ENCODE measurements at places on chromosomes 5 and 9.

DNA sequence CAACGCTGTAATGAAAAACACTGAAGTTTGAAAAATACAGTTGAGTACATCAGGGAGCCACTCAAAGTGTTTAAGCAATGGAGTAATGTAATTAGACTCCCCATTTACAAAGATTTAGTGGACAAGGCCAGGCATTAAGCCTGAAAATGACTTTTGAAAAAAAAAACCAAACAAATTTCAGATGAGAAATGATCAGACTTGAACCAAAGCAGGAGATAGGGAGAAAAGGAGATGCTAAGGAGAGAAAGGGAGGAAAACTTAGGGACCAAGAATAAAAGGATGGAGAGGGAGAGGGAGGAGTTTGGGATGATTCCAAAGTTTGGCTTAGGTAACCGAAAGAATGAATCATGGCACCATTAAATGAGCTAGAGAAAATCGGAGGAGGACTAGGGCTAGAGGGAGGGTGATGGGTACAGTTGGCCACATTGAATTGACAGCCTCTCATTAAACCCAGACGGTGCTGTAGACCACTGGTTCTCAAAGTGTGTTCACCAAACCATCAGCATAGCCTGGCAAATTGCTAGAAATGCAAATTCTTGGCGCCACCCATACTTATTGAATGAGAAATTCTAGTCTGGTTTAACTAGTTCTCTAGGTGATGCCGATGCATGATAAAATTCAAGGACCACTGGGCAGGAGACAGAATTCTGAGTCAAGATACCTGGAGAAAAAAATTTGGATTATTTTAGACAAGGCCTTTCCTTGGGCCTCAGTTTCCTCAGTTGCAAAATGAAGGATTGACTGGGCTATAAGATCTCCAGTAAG, 6.2 kb upstream of the CPEB4 start:
- DNase-seq = no peak

DNA sequence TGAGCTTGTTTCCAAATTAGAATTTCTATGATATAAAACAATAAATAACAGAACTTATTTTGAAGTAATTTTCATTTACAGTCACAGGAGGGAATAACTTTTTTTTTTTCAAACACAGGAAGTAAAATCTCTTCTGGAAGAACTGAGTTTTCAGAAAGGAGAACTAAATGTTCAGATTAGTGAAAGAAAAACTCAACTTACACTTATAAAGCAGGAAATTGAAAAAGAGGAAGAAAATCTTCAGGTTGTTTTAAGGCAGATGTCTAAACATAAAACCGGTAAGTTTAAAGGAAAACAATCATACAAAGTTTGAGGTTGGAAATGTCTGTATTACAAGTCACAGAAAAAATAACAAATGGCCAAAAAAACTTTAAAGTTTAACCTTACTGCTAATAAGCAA, 41.6 kb downstream of the RAB14 start:
- DNase-seq = peak; percentile 74

DNA sequence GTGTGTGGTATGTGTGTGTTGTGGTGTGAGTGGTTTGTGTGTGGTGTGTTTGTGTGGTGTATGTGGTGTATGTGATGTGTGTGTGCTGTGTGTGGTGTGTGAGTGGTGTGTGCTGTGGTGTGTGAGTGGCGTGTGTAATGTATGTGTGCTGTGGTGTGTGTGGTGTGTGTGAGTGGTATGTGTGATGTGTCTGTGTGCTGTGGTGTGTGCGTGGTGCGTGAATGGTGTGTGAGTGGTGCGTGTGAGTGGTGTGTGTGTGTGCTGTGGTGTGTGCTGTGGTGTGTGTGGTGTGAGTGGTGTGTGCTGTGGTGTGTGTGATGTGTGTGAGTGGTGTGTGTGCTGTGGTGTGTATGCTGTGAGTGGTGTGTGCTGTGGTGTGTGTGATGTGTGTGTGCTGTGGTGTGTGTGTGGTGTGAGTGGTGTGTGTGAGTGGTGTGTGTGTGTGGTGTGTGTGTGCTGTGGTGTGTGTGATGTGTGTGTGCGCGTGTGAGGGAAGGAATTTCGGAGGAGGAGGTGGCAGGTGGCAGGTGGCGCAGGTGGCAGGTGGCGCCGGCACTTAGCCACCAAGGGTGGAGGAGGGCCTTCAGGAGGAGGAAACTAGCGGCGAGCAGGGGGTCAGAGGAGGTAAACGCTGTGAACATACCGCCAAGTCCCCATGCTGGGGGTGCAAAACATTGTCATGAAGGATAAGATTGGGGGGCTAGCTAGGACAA, 191.8 kb downstream of the MELK start:
- DNase-seq = no peak

DNA sequence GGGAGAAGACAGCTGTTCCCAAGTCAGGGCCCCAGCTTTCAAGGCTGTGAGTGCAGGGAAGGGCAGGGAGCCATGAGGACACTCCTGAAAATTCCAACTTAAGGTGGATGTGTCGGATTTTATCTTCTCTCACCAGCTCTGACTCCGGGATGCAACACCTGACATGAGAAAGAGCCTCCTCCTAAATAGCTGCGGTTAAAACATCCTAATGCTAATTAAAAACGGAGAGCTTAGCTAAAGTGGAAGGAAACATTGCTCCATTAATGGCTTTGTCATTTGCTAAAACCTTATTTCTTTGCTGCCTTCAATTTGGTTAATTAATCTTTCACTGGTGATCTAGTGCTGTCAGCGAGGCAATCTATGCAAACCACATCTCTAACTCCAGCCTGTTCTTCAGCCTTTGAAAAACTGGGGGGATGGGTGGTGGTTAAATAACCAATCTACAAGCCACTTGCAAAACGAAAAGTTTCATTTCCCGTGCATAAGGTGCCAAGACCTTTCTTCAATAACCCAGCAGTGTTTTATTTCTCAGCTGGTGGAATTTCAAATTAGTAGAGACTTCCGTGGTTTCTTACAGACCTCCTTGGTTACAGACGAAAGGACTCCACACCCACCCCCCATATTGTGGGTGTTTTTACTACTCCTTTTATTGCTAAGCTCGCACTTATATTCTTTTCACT, 379.6 kb downstream of the MLLT3 start:
- DNase-seq = no peak

DNA sequence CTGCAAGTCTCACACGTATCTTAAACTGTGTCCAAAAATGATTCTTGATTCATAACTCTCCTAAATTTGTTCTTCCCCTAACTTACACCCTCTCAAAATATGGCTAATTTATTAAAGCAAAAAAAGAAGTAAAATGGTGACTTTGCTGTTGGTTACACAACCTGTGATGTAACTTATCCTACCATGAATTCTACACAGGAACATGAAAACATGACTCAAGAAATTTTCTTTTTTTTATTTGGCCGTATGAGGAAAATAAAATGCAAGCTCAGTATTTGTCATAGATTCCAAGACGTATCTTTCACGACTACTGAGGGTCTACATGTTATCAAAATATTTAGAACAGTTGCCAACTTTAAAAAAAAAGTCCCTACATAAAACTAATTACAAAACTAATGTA, 9.2 kb downstream of the LIFR start:
- DNase-seq = no peak

- no peak for DNase-seq
Observed at GRCh38 chr9:123065196-123065595, 31.7 kb downstream of the GPR21 start.
